ENCODE measurements at places on chromosomes 11 and 22.

DNA sequence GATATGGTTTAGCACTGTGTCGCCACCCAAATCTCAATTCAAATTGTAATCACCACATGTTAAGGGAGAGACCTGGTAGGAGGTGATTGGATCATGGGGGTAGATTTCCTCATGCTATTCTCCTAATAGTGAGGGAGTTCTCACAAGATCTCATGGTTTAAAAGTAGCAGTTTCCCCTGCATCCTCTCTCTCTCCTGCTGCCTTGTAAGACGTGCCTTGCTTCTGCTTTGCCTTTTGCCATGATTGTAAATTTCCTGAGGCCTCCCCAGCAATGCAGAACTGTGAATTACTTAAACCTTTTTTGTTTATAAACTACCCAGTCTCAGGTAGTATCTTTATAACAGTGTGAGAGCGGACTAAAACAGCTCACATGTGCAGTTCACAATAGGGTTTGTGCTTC, 1668.7 kb upstream of the RAG2 start:
- DNase-seq: no peak

- DNase-seq: no peak
Observed at GRCh38 chr11:26027887-26028286, 304.0 kb upstream of the ANO3 start.

DNA sequence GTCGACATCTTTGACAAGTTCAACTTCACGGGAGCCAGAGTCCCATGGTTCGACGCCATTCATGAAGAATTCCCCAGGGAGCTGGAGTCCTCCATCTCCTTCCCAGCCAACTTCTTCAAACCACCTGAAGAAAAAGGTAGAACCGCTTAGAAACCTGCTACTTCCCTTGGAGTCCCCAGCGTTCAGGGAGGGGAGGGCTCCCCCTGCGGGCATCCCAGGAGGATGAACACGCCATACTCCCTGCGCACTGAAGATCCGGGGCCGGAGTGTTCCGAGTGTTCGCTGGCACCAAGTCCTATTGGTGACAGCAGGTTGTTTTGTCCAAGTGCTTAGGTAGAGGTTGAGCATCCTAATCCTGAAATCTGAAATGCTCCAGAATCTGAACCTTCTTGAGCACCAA, 51.7 kb upstream of the PRODH start:
- no peak for DNase-seq

DNA sequence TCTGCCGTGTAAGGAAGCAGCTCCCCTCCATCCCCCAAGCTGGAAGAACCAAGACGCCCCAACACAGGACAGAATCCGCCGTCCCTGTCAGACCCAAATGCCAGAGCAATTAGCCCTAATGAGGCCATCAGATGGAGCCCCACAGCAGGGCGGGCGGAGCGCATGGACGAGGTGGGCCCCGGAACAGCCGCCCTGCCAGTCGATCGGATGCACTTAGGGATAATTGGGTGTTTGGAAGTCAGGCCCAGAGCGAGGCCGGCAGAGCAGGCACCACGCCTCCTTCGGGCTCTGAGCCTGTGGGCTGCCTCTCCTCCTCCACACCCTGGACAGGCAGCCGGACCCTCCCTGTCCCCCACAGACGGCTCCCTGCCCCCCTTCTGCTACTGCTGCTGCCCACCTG, 5.5 kb upstream of the TH start:
- DNase-seq: no peak

All from stimulated activated CD4-positive, alpha-beta T cell treated with anti-CD3 and anti-CD28 coated beads, Interleukin-1b, Interleukin-23, amount 100 ng/mL, for 1 hour (primary cell).